Midbrain (tissue), 1 donor: ENCODE measurements at places on chromosomes 4 and X.

- no peak for DNase-seq
Measured at GRCh38 chrX:153903991-153904957, at the start of gene AVPR2. AVPR2 (plus strand) TSS chrX:153904673; CDS start chrX:153905146, 473 bp downstream.

DNA sequence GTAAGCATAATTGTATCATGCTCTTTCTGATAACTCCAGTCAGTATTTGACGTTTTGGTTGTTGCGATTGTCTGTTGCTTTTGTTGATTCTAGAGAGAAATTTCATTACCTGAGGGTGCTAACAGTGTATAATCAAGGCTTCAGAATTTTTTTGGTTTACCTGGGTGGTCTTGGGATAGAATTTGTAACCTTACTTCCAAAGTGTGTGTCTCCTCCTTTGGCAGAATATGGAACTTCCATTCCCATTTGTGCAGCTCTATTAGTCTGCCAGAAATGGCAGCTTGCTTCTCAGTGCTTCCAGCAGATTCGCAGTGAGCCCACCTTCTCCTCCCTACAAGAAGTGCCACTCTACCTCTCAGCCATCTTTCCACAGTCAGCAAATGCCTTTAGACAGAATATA lies 5.3 kb downstream of the COPS4 start:
- DNase-seq: no peak

DNA sequence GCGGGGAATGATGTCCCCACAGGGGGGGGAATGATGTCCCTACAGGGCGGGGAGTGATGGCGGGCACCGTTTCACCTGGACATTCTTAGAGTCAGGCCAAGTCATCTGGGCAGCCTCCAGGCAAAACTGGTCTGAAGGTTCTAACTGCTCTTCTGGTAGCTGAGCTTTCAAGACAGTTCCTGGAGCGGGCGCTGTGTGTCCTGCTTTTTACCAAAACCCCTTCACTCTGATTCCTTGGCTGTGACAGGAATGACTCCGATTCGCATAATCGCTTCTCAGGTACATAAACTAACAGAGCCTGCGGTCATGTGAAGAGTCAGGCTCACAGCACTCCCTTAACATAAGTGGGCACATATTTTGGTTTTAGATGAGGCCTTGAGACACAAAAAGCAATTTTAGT lies 836.0 kb downstream of the TRIML1 start:
- no peak for DNase-seq

DNA sequence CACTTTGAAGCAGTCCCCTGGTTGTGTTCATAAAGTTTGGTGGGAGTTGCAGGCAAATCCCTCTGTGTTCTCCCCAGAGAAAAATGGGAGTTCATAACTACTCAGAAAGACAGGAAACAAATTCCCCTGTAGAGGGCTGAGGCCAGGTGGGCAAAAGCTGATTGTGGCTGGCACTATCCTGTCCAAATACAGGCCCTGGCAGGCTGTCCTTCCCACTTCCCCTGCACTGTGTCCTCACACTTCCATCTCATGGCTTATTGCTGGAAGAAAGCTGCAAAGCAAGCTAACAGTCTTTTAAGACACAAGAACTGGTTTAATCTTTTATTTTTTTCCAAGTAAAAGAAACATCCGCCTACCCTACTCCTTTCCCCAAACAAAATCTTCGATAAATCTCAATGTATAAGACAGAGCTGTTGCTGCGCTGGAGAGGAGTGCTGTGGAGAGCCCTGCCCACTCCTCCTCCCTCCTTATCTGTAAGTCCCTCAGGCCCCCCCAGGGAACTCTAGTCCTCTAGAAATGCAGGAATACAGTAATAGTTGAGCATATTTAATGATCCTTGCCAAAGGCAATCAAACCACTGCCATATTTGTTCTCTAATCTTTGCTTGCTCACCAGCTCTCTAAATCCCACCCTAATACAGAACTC lies 14.0 kb downstream of the TAPT1 start:
- DNase-seq: no peak

GRCh38 chr4:122827258-122827878 lies 737 bp downstream of the FGF2 start:
- DNase-seq: peak; percentile 31

DNA sequence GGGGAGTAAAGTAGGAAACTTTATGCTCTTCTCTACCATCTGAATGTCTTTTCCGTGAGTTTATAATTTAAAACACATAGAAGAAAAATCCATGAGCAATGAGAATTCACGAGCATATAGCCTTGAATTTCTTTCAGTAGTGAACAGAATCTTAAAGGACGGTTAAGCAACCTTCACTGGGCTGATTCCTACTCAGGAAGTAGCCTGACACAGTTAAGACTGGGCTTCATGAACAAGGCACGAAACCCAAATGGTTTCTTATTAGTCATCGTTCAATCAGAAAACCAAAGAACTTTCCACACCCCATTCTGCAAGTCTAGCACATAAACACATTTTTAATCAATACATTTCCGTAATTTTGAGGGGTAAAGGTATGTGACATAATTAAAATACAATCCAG lies 95.8 kb downstream of the SH3KBP1 start:
- DNase-seq: no peak

DNA sequence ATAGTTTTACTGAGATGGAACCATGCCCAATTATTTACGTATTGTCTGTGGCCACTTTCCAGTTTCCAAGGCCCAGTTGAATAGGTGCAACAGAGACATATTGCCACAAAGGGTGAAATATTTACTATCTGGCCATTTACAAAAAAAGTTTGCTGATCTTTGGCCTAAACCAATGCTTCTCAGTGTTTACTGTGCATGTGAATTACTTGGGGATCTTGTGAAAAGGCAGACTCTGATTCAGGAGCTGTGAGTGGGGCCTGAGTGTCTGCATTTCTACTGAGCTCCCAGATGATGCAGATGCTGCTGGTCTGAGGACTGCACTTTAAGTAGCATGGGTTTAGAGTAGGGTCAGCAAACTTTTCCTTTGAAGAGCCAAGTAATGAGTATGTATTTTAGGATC lies 94.1 kb upstream of the PDE5A start:
- no peak for DNase-seq

- no peak for DNase-seq
Measured at GRCh38 chrX:79138658-79139241, 5.7 kb upstream of the GPR174 start.

DNA sequence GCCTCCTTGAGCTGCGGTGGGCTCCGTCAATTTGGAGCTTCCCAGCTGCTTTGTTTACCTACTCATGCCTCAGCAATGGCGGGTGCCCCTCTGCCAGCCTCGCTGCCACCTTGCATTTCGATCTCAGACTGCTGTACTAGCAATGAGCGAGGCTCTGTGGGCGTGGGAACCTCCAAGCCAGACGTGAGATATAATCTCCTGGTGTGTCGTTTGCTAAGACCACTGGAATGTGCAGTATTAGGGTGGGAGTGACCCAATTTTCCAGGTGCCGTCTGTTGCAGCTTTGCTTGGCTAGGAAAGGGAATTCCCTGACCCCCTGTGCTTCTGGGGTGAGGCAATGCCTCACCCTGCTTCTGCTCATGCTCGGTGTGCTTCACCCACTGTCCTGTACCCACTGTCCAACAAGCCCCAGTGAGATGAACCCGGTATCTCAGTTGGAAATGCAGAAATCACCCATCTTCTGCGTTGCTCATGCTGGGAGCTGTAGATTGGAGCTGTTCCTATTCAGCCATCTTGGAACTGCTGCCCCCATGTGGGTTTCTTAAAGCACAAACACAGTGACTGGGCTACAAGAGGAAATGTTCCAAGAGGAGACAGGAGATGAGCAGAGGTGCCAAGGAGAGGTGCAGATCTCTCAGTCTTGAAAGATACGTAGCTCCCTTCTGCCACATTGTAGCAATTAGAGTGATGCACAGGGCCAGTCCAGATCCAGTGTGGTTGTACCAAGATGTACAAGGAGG lies 193.0 kb upstream of the IGFBP7 start:
- DNase-seq: peak; percentile 12

DNA sequence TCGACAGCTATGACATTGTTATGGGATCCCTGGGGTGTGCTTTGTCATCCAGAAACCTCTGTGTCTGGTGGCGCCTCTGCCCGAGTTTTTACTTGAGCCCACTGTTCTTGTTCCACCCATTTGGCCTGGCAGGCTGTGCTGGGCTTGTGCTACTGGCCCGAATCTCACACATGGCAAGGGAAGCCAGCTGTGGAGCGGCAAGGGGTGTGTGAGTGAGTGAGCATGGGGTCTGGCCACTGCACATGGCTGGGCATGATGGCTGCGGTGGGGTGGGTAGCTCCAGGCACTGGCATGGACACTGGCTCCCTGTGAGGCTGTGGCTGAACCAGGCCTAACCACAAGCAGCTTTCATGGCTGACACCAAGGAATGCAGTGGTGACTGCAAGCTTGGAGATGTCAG lies 89.2 kb downstream of the DACH2 start:
- DNase-seq: no peak

DNA sequence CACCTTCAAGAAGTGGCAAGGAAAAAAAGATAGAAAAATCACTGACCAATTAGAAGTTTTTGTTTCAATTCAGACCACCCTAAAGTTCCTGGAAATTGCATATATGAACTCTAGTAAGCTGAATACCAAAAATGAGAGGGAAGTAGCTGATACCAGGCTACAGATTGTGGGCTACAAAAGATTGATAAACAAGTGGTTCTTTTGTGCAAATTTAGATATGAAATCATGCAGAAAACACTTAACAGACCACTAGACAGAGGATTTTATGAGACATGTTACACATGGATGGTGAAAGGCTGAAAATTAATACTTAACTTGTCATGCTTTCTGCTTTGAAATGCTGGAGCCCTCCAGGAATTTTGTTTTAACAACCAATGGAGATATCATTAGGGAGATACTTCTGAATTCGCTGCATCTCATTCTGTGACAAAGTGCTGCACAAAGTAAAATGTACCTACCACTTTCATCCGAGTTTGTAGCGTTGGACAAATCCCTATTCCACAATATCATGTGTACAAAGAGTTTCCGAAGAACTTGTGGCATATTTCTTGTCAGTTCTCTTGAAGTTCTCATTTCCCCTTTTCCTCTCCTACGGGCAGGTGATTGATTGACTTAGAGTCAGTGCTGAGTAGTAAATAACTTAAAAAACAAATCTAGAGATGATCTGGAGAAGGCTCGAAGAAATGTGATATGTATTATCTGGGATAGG lies 235.0 kb downstream of the PALLD start:
- no peak for DNase-seq
